ENCODE measurements at places on chromosomes 1 and 21.
A peak's percentile ranks its signal among the peaks of the same experiment; 100 is the strongest.

DNA sequence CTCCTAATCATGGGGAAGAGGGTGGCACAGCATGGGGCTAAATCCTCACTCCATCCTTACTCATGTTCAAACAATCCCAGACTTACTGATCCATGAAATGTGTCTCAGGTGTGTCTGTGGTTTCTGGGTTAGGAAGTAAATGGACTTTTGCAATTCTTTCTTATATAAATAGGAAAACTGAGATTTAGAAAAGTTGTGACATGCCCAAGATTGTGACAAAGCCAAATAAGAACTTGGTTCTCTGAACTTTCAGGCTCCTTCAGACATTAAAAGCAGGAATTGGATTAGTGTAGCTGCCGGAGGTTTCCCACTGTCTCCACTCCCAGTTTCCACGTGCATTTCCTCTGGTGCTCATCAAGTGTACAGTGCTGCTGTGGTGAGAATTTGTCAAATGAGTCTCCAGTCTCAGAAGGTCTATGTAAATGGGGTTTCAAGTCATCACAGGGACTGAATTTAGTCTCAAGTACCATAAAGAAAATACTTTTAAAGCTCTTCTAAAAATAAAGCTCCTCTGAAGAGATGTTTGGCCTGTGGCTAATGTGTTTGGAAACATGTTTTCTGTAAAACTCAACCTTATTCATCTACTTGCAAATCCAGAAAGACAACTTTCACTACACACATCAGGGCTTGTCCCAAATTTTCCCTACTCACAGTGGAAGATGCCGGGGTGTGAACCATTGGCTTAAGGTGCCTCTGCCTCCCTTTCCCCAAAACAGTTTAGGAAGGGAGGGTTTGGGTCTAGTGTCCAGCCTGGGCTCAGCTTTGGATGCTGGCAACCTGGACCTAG lies 115.2 kb downstream of the NGF start:
- DNase-seq = no peak

DNA sequence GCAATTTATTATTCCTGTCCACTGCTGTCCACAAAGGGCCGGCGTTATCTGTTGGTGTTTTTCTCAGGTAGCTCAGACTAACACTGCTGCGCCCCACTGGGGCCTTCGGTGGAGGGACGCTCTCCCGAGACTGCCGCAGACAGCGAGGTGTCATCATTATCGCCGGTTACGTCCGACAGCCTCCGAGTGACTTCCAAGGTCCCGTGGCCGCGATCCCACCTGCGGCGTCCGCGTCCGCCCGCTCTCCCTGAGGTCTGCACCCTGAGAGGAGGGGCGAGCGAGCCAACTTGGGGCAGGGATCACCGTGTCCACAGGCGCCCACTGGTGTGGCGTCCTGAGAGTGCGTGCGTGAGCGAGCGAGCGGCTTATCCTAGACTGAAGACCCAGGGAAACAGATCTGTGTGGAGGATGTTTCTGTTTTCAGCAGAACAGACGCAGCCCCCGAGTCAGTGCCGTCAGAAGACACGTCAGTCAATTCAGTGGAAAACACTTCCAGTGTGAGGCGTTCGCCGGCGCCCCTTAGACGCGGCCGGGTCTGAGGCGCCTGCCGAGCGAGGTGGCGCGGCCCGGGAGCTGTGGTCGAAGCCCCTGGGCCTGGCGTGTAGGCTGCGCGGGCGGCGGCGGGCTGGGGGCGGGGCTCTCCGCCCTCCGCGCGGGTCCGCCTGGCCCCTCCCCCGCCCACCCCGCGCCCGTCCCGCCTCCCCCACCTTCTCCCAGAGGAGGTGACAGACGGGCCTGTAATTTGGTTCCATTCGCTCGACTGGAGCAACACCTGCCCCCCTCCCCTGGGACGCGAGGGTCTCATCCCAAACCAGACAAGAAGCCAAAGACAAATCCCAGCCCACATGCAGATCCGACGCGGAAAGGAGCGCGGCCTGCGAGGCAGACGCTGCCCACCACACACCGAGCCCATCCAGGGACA lies 12.6 kb downstream of the NHLH2 start:
- no peak for DNase-seq

- DNase-seq = no peak
These were observed at the start of gene LEFTY1 for GRCh38 chr1:225888898-225889601. TSS of gene LEFTY1 (minus strand) at chr1:225889146. CDS start at chr1:225889066, 80 bp downstream.

GRCh38 chr1:29511436-29511835 lies 275.1 kb downstream of the PTPRU start:
- DNase-seq = no peak

DNA sequence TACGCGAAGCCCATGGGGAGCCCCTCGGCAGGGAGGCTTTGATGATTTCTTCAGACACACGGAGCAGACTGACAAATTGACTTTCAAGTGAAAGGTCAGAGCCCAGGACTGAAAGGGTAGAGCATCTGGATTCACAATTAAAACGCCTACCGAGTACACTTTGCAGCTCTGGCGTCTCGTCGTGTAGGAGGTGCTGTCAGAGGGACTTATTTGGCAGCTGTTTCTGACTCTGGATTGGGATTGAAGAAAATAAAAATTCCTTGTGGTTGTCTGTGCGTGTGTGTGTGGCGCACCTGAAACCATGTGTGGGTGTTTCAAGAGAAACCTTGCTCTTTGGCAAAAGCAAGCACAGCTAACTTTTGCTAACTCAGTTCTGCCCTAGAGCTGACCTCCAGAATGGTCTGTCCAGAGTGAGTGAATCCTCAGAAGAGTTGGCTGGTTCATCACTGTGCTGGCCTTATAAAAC lies 348.7 kb downstream of the HLX start:
- DNase-seq = no peak

- DNase-seq = no peak
These were observed 10.1 kb upstream of the MAP1LC3C start for GRCh38 chr1:242008826-242009495.

DNA sequence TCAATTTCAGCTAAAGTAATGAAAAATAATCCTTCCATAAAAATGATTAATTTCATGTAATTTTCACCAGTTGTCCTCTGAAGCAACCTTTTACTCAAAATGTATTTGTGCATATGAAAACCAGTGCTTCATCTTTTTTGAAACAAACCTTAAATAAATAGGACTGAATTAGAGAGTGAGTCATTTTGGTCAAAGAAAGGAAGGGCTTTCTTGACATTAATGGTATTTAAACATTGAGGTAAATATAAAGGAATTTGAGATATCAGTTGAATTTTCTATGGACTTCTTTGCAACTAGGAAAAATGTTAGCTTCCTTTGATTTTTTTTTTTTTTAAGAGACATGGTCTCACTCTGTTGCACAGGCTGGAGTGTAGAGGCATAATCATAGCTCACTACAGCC lies 38.7 kb downstream of the SNX7 start:
- no peak for DNase-seq

DNA sequence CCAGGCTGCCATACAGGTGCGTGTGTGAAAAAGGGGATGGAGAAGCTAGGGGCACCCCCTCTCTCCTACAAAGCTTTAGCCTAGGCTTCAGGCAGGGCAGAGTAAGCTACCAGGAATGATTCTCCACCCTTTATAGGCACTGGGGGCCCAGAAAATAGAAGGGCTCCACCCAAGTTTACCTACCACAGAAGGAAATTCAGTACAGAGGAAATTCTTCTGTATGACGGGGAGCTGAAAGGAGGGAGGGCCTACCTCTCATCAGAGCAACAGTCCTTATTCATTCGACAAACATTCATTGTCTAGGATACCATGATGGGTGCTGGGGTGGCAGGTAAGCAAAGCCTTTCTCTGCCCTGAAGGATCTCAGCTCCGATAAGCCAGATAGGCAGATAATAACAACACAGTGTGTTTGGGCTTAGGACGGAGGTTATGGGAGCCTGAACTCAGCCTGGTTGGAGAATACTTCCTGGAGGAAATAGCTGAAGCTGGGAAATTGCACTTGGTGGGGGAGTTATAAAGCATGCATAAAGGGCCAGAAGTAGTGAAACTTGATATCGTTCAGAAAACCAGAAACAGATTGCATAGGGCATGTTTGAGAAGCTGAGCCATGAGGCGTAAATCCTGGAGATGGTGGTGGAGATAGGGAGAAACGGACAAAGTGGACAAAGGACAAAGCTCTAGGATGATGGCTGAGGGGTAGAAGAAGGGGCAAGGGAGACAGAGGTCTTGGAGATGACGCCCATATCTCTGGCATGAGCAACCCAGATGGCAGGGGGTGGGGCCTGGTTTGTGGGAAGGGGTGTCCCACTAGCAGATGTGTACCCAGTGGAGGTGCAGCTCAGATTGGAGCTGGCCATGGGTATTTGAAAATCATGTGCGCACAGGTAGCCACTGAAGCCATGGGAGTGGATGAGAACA lies 5.3 kb upstream of the P3R3URF start:
- DNase-seq = no peak

DNA sequence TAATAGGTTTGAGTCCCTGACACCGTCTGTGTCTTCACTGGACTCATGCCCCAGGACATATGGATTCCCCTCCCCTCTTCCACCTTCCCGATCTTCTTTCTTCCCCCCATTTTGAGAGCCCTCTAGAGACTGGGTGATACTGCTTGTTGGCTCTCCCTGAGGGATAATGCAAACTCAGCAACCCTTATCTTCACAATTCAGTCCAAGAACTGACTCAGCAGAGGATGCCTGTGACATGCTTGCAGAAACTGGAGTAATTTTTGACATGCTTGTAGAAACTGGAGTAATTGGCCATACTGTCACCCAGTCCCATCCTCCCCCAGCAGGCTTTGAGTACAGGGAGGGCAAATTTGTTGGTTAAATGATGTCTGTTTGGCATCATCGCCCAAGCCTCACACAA lies 127.6 kb upstream of the CTTNBP2NL start:
- DNase-seq = no peak

GRCh38 chr1:116284819-116285390 lies 88.1 kb upstream of the ATP1A1 start:
- peak; percentile 59 for DNase-seq

- DNase-seq = no peak
These were observed 530.2 kb downstream of the PTPRC start for GRCh38 chr1:199168888-199169585.

GRCh38 chr1:91603409-91603808 lies 102.8 kb downstream of the CDC7 start:
- DNase-seq = no peak

- no peak for DNase-seq
These were observed 4.3 kb upstream of the SLC35D1 start for GRCh38 chr1:67058242-67058641.

- DNase-seq = no peak
These were observed at the start of gene FOXD3 for GRCh38 chr1:63322114-63322943. TSS of gene FOXD3 (plus strand) at chr1:63322567. CDS start at chr1:63323059, 492 bp downstream.

- no peak for DNase-seq
These were observed 59.3 kb upstream of the FBXO28 start for GRCh38 chr1:224054611-224055010.

DNA sequence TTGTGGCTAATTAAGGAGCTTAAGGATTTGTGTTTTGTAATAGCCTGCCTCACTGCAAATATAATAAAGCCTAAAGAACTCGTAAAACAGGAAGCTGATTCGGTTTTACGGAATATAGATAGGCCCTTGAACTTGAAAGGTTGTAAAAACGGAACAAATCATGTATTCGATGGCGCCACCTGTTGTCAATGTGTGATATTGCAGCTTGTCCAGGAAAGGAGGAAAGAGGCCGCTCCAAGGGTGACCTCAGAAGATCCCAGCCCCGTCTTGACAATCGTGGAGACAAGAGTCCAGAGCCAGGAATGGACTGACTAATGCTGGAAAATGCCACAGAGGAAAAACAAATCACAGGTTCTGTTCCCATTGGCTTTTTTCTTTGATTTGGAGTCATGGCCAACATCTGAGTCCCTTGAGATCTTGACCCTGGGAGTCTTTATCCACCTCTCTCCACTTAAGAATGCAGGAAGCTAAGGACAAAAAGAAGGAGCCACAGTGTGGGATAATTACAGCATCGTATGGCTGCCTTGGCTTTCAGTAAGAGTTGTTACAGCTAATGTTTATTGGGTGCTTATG lies 7.0 kb upstream of the IGSF21 start:
- DNase-seq = no peak

DNA sequence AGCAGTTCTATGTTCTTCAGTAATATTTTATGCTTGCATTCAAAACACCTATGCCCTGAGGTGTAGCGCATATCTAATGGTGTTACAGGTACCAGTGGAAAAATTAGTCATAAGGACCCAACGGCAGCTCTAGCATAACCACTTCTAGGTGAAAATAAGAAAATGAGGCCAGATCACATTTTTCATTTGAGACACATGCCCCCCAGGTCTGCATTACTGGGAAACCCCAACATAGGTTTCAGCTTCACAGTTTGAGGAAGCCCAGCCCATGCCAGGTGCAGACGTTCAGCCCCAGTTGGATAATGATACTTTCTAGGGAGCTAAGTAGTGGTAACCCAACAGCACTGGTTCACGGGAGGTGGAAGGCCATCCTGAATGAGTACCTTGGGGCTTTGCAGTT lies 129.8 kb downstream of the CNIH3 start:
- DNase-seq = no peak

DNA sequence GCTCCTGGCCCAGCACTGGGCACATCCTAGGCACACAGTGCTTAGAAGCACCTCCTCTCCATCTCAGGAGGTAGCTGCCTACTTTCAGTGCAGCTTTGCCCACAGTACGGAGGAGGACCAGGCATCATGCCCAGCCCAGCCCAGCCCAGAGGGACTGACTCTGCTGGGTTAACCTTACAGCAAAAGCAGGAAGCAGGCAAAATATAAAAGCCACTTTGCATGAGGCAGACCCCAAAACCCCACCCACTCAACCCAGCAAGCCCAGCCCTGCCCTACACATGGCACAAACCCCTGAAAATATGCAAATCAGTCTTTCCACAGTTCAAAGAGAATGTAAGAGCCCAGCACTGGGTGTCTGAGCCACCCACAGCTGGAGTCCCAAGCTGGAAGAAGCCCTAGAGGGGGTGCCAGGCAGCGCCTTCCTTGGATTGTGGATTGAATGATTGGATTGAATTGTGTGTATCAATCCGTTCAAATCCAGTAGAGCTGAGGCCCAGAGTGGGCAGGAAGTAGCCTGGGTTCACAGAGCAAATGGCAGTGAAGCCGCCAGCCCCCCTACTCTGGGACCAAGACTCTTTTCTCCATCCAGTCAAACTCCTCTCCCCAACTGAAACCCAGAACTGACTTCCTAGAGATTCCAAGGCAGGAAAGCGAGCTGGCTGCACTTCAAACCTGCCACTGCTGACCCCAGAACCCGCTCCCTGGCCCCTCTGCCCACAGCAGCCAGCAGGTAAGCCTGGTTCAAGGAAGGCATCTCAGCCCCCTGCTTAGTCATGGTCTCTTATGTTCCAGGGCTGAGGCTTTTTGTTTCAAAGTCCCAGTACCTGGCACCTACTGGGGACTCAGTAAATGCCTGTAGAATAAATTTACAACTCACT lies 117.7 kb downstream of the LACTBL1 start:
- DNase-seq = no peak

- DNase-seq = no peak
These were observed 8.3 kb downstream of the TRNP1 start for GRCh38 chr1:27001570-27002360.

GRCh38 chr21:37192019-37192418 lies 75.1 kb downstream of the VPS26C start:
- DNase-seq = no peak

DNA sequence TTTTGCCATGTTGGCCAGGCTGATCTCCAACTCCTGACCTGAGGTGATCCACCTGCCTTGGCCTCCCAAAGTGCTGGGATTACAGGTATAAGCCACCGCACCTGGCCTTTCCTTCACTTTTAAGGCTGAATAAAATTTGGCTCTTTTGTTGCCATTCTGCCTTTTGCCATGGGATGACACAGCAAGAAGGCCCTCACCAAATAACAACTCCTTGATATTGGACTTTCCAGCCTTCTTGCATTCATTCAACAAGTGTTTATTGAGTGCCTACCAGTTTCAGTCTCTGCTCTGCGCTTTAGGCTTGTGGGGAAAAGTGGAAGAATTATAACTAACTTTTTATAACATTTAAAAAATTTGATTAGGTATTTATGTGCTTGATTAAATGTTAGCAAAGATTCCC lies 1.9 kb upstream of the NVL start:
- DNase-seq = no peak

Data from NCI-H187 treated with DMSO at 0.1 percent for 48 hours (cell line).